ENCODE measurements at places on chromosomes 2 and 18.

DNA sequence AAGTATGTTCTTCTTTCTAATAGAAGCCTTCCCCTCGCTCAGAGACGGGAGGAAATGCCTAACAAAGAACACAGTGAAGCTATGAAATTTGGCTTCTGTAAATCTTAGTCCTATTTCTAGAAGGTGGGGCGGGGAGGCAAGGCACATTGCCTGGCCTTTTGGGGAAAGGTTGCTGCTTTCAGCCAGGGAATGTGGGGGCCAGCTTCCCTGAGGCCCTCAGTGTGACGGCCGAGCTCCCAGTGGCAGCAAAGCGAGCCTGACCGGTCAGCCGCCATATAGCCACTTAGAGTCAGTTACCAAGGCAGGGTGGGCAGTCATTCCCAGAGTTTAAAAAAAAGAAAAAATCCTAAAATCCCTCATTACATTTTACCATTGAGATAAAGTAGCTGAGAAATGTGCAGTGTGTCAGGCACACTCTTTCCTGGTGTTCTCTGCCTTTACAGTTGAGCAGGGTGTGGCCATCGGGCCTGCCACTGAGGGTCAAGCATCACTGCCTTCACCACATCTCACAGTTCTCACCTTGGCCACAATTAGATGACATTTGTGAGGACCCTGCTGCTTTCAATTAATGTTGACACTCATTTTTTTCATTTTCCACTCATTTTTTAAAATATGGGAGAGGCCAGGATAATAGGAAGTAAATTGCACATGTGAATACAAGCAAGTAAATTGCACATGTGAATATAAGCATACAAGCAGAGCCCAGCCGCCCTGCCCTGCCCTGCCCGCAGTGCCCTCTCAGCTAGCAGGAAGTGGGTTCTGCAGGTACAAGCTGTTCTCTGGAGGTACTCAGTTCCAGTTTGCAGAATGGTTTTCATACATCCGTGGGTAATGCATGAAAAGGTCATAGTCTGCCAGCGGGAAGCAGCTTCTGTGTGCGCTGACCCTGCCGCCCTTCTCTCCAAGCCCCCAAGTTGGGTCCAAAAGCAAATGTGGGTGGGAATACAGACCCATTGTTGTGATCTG, 76.9 kb downstream of the WDSUB1 start:
- no peak for DNase-seq

DNA sequence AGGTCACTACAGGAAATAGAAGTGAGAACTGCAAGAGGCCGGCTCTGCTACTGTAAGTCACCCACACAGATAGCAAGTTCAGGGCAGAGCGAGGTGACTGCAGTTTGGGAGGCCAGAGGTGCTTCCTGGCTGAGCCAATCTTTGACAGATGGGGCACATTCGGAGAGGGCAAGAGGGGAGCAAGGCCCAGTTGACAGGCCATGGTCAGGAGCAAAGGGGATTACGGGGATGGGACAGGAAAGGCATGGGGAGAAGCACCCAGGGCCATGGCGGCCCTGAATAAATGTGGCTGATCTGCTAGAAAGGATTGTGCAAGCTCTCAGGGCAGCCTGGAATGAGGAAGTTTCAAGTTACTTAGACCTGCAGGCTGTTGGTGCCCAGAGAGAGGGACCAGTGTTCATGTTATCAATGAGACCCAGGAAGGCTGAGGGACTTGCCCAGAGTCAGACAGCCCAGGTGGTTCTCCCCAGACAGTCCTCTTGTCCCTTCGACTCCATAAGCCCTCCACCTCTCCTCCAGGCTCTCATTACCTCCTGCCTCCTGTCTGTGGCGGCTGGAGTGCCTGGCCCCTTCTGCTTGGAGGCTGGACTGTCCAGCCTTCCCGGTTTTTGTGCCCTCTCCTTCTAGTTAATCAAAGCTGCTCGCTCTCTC, 123.3 kb downstream of the CTIF start:
- DNase-seq: no peak

DNA sequence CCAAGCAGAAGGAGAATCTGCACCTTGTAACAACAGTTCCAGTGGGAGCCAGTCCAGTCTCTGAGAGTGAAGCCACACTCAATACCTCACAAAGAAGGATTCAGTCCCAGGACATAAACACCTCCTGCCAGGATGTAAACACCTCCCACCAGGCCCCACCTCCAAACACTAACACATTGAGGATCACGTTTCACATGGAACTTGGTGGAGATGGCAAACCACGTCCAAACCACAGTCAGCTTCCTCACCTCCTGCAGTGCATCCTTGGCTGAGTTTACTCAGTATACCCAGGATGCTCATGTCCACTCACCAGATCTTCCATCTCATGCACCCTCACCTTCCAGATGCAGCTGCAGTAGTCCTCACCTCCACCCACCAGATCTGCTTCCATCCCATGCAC, 37.8 kb upstream of the TMEM18 start:
- DNase-seq: no peak

- no peak for DNase-seq
Observed at GRCh38 chr18:58997811-58998337, 133.2 kb downstream of the ZNF532 start.

DNA sequence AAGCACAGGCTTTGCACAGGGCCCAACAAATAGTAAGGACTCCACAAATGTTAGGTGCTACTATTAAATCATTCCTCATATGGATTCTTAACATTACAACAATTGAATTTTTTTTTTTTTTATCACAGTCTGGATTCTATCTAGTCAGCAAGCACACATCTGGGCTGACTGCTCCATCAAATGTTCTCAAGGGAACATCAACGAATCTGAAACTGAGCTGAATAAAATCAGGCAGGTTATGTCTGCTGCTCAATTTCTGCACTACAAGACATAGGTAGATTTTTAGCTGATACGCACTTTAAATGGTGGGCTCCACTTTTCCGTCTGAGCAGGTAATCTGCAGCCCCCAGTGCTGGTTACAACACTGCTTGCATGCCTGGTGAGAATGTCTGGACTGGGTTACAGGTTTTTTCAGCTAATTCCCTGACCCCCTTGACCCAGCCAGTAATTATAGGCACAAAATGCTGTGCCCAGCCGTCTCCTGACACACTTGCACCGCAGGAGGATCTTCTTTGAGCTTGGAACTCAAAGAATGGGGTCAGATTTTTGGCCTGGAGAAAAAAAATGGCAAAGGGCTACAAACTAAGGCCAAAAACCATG, 44.6 kb downstream of the ADD2 start:
- no peak for DNase-seq

- DNase-seq: no peak
Observed at GRCh38 chr18:55589625-55590291, 1.8 kb upstream of the TCF4 start.

DNA sequence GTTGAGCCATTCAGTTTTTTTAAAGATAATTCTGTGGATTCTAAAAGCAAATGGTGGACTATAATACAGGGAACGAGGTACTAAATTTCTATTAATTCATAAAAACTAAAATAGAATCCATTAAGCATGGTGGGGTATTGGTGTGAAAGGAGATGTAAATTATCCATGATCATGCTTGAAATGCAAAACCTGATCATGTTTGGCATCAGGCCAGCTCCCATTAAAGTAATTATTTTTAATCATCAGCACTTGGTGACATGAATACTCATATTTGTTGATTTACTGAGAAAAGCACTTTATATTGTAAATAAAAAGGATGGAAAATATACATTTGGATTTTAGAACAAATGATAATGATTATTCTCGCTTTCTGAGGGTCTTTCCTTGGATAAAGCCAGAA, 232.3 kb upstream of the MEIS1 start:
- no peak for DNase-seq

DNA sequence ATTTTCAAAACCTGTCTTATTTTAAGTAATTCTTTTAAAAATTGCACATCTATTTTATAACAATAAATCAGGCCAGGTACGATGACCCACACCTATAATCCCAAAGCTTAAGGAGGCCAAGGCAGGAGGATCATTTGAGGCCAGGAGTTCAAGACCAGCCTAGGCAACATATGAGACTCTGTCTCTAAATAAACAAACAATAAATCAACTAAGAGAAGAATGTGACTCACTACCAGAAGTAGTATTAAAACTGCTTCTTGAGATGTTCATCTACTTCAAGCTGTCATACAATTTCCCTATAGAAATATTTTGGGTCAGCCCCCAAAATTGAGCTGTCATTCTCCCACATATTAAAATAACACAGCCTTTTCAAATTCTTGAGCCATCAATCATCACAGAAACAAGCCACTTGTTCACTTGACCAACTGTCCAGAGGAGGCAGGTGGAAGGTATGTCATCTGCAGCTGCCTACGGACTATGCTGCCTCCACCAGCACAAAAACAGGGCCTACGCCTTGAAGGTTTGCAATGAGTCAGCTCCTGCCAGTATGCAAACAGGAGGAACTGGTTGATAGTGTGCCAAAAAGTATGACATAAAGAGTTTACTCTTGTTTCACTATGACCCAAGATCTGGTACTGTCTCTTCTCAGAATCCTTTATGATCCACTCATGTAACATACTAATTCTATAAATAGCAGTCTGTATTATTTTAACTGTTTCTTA, 33.6 kb downstream of the KIDINS220 start:
- no peak for DNase-seq

DNA sequence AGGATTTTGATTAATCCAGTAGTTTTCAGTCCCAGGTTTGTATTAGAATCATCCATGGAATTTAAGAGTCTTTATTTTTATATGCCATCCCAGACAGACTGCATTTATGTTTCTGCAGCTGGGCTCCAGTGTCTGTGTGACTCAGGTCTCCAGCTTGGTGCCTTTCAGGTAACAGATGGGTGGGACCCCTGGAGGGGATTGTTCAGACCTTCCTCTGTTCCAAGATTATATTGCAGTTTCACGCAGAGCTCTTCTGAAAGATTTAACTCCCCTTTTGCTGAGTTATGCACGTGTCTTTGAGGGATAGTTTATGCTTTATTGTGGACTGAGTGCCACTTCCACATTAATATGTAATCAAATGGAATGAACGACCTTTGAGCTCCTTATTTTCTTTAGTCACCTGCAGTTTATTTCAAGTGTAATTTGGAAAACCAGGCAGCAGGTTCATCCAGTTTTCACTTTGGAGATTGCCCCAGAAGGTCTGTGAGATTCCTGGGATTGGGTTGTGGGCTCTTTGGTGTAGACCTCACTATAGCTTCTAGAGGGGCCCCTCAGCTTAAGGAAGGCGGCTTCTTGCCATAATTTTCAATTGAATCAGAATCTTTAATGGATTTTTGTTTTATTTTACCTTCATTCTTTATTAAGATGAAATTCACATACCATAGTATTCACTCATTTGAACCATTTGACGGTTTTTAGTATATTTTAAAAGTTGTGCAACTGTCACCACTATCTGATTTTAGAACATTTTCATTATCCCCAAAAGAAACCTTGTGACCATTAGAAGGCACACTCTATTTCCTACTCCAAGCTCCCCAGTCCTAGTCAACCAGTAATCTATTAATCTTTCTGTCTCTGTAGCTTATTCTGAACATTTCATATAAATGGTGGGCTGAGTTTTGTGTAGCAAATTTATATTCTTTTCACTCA, 135.0 kb downstream of the WDSUB1 start:
- DNase-seq: no peak

- DNase-seq: no peak
Observed at GRCh38 chr18:8272254-8272653, 337.0 kb upstream of the RAB12 start.

- no peak for DNase-seq
Observed at GRCh38 chr2:171923206-171923605, 945 bp downstream of the HAT1 start.

GRCh38 chr2:156190517-156190916, 142.0 kb downstream of the NR4A2 start:
- DNase-seq: no peak

DNA sequence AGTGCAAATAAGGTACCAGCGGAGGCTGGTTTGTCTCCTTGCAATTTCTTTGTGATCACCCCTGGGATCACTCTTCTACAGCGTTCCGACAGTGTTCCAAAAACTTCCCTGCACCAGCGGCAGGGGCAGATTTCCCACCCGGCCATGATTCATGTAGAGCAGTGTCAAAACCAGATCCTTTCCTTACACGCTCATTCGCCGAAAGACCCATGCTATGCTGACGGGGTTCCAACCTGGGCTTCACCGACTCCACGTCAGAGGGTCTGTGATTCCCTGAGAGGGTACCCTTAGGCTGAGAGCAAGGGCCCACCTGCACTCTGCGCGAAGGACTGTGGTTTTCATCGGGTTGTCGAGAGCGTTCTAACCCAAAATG, 423 bp upstream of the TTC27 start:
- no peak for DNase-seq

DNA sequence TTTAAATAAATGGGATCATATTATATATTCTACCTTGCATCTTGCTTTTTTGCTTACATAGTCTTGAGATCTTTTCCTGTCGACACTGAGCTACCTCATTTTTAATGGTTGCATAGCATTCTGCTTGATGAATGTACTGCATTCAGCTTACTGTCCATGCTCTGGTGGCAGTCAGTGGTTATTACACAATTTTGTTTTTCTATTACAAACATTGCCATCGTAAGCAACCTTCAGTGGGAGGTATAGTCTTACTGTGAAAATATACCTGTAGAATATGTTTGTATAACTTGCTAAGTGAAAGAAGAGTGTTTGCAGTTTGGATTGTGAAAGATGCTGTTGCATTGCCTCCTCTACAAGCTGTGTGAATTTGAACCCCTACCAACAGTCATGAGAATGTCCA, 43.4 kb downstream of the UBXN4 start:
- no peak for DNase-seq
